ENCODE measurements at places on chromosomes 7 and 10. TPM values are rescaled to one million over a fixed set of nuclear protein-coding genes. Genes with fewer than 3 reads are reported as not detected.

Gene KLF14
- 0.32 TPM for total RNA-seq

Gene FXYD4
- 0.95 TPM for total RNA-seq

Gene NACAD
- 1.9 TPM for total RNA-seq

Gene GNG11
- 48.1 TPM for total RNA-seq

Gene DKK1
- total RNA-seq, result 4.6 TPM

Gene DEPP1
- 15.5 TPM for total RNA-seq

Gene RPS24
- total RNA-seq, result 2,953 TPM

Gene GARIN1A
- total RNA-seq, result 0.79 TPM

Gene ADCY1
- total RNA-seq, result 3.7 TPM

Gene PCBD1
- total RNA-seq, result 25.6 TPM

Gene NPFFR1
- 0.05 TPM for total RNA-seq

All from urinary bladder (tissue), 4 donors.